A172 (cell line): ENCODE measurements at places on chromosomes 6 and 20. TPM values are rescaled to one million over a fixed set of nuclear protein-coding genes. Genes with fewer than 3 reads are reported as not detected.

GRCh38 chr6:151618717-151619116 lies 124.9 kb downstream of the CCDC170 start:
- no peak for DNase-seq

DNA sequence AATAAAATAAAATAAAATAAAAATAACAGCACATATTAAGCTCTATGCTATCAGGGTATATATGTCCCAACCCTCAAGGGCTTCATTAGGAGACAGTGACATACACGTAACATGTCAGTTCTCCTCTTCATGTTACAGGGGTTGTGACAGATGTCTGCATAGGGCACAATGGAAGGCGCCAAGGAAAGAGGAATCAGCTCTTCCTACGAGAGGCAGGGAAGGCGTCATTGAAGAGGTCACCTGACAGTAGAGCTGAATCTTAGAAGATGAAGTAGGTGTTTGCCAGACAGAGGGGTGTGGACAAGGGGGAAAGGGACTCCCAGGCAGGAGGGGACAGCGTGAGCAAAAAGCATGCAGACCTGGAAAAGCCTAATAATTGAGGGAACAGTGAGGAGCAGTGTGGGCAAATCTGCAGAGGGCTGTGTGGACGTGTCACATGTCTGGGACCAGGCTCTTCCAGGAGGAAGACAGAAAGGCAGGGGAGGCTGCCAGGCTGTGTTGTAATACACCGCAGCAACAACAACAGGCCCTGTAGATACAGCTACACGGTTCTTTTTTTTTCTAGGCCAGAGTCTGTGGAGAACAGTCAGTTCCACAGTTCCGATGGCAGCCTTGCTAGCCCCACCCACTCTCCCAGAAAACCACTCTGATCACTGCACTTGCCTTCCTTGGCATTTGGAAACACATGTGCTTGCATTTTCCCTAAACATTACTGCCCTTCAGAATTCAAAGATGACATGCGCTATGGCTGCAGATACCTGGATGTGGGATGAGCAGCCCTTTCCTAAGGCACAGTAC lies 2.5 kb upstream of the FKBP5 start:
- no peak for DNase-seq

DNA sequence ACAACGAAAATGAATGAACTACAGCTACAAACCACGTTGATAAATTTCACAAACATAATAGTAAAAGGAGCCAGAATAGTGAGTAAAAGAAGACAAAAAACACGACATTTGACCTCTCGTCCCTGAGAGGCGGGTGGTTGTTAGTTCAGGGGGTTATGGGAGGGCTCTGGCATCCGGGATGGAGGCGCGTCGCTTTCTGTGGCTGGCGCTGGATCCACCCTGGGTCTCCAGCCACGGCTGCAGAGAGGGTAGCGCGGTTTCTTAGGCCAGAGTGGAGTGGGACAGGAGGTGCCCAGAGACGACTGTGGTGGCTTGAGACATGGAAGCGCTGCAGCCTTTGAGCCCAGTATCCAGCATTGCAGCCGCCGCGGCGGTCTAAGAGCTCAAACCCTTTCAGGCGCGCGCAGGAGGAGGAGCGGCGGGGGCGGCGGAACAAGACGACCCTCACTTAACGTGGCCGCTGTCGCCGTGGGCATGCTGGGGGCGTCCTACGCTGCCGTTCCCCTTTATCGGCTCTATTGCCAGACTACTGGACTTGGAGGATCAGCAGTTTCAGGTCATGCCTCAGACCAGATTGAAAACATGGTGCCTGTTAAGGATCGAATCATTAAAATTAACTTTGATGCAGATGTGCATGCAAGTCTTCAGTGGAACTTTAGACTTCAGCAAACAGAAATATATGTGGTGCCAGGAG lies 3.7 kb upstream of the ZSCAN23 start:
- DNase-seq, result no peak

- DNase-seq, result no peak
Measured at GRCh38 chr6:40556881-40557280, 30.3 kb downstream of the LRFN2 start.

GPX5 gene
- not detected in 2 replicates for total RNA-seq

TMEM170B gene
- total RNA-seq, result 3.2 and 4.0 TPM in 2 replicates
